ENCODE measurements at places on chromosomes 7 and 10.

- peak; percentile 94 for DNase-seq
Measured at GRCh38 chr10:6088721-6089333, at the start of gene RBM17. Gene RBM17 (plus strand): TSS chr10:6089034. CDS start chr10:6097066, 8,032 bp downstream.

GRCh38 chr7:105244594-105244993 lies 144.1 kb downstream of the SRPK2 start:
- DNase-seq: no peak

- DNase-seq: no peak
Measured at GRCh38 chr10:132943058-132943790, 854 bp upstream of the CFAP46 start.

GRCh38 chr10:115829521-115830205 lies 443.3 kb downstream of the GFRA1 start:
- no peak for DNase-seq

- DNase-seq: no peak
Measured at GRCh38 chr10:101829561-101830315, 11.5 kb upstream of the OGA start.

- DNase-seq: no peak
Measured at GRCh38 chr7:123323689-123324088, 123.9 kb upstream of the SLC13A1 start.

- no peak for DNase-seq
Measured at GRCh38 chr7:134755422-134756022, 23.9 kb upstream of the CALD1 start.

- DNase-seq: no peak
Measured at GRCh38 chr10:4028027-4028471, 243.0 kb upstream of the KLF6 start.

DNA sequence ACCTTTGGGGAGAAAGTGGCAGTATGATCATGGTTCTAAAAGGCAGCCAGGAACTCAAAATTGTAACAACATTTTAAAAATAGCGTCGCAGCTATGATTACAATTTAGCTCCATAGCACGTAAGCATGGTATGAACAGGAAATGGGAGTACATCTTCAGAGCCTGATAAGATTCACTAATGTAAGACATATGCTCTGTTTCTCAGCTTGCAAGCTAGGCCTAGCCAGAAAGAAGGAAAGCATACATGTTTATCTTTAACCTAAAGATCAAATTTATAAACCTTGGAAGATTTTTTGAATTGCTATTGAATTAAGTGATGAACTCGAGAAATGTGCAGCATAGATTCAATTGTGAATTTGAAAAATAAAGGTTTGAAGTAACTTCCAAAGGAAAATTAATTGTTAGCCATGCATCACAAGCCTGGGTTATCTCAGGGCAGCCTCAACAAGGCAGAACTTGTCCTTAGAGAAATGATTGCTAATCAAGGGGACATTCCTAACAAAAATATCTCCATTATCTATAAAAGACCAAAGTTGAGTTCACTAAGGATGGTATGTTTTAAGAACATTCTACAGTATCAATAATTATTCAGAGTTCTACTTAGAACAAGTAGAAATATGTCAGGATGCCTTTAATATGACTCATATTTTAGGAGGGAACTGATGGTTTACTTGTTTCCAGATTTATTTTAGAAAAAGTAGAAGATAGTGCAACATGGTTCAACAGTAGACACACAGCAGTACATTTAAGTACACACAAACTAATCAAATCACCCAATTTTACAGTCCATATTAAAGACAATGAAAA lies 38.8 kb upstream of the SEPTIN7 start:
- DNase-seq: no peak

DNA sequence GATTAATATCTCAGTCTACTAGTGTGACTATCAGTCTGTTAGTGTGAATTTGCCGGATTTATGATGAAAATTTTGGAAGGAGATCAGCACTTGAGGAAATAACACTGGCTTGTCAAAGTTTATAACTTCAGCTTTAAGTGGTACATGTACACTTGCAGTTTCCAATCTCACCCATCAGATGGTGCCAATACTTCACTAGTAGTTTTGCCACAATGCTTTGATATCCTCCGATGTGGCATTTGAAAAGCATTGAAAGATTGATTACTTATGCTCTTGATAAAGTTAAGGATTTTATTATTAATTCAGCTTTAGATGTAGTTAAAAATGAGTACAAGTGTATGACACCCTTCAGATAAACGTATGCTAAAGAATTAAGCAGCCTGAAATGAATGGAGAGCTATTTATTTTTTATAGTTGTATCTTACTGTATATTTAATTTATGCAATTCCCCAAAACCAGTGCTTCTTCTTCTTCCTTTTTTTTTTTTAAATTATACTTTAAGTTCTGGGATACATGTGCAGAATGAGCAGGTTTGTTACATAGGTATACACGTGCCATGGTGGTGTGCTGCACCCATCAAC lies 98.2 kb downstream of the ANLN start:
- DNase-seq: peak; percentile 58

DNA sequence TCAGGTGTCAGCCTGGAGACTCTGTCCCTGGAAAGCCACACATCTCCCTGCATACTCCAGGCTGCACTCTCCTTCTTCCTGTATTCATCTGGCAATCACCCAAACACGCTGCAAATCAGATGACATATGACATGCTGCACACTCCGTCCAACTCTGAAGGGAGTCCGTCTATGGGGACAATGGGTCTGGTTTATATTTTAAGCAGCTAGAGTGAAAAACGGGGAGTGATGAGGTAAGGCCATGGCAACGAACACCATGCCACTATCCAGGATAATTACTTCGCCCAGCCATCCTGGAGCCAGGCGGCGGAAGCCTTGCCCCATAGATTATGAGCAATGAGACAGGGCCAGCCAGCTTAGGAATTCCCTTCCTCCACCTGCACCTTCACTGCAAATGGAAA lies 140.1 kb downstream of the PLXNA4 start:
- DNase-seq: peak; percentile 24

DNA sequence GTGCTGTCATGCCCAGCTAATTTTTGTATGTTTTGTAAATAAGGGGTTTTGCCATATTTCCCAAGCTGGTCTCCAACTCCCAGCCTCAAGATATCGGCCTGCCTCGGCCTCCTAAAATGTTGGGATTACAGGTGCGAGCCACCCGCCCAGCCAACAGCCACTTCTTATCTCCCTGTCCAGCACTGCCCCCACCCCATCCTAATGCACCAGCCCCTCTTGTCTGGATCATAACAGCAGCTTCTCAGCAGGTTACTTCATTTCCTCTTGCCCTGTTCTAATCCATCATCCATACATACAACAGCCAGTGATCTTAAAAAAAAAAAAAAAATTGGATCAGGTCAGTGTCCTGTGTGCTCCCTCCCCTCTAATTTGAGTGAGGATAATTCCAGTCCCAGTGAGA lies 12.8 kb upstream of the FRAT2 start:
- DNase-seq: no peak

DNA sequence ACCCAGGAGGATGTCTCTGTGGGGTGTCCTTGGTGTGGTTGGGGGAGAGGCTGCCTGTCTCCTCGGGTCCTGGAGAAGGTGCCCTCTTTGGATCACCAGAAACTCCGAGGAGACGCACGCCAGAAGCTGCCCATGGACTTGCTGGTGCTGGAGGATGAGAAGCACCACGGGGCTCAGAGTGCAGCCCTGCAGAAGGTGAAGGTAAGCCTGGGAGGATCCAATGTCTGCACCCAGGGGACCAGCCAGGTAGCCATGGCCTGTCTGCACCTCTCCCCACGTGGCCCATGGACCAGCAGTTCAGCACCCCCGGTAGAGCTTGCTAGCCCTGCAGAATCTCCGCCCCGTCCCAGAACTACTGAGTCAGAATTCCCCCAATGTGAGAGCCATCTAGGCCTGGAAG lies 5.1 kb downstream of the ANKRD2 start:
- no peak for DNase-seq

GRCh38 chr7:135798095-135798494 lies 49.5 kb upstream of the FAM180A start:
- no peak for DNase-seq

GRCh38 chr10:59384761-59385160 lies 22.4 kb upstream of the FAM13C start:
- no peak for DNase-seq

- no peak for DNase-seq
Measured at GRCh38 chr10:119393019-119393418, 149.5 kb downstream of the RGS10 start.

DNA sequence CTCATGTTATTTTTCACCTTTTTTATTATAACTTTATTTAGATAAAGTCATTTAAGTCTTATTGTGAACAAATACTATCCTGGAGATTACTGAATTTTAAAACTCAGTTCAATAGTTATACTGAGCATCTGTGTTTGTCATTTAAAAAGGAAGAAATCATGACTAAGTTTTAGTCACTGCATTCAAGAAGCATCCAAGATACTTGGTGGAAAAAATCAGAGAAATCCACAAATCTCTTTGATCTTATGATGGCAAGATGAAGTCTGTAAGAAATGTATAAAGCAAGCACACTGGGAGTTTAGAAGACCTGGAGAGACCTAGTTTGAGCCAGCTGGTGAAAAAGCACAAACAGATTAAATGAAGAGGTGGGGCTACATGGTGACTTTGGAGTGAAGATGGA lies 529.8 kb upstream of the IGFBP3 start:
- no peak for DNase-seq

- DNase-seq: no peak
Measured at GRCh38 chr7:130069179-130069977, 956 bp upstream of the KLHDC10 start.

- DNase-seq: no peak
Measured at GRCh38 chr10:125774581-125775191, 935 bp downstream of the MMP21 start.

DNA sequence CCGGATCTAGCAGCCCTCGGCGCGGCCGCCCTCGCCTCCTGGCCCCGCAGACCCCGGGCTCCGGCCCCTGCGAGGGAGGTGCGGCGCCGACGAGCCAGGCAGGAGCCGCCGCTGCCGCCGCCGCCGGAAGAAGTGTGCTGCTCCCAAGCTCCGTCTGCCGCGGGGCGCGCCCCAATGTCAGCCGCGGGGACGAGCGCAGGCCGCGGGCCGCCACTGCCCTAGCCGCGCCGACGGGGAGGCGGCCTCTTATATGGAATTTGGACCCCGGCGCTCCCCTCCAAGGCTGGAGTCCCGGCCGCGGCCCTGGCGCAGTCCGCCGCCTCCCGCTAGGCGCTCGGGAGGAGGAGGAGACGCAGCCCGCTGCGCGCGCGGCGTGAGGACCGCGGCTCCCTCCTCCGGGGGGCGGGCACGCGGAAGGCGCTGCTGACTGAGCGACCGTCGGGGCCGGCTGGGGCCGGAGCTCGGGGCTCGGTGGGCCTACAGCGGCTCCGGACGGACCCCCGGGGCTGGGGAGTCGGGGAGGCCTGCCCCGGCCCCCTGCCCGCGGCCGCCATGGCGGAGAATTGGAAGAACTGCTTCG lies at the start of gene TRIM8:
TRIM8 (plus strand) TSS at position 414 of the 580 bp plus-strand sequence; CDS start at position 553, 139 bp downstream.
- no peak for DNase-seq

GRCh38 chr7:54550471-54550870 lies 8.3 kb downstream of the VSTM2A start:
- DNase-seq: no peak

GRCh38 chr7:157785486-157786186 lies 448.8 kb downstream of the DNAJB6 start:
- DNase-seq: no peak

DNA sequence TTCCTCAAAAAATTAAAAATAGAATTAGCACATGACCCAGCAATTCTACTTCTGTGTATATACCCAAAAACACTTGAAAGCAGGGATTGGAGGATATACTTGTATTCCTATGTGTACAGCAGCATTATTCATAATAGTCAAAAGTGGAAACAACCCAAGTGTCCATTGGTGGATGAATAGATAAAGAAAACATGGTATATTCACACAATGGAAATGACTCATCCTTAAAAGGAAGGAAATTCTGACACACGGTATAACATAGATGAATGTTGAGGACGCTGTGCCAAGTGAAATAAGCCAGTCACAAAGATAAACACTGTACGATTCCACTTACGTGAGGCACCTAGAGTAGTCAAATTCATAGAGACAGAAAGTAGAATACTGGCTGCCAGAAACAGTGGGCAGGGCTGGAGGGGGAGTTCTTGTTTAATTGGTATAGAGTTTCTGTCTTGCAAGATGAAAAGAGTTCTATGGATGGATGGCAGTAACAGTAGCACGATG lies 26.6 kb upstream of the KAT6B start:
- DNase-seq: no peak

GRCh38 chr7:71495828-71496227 lies 363.9 kb downstream of the GALNT17 start:
- no peak for DNase-seq

GRCh38 chr10:132434405-132435005 lies 37.5 kb downstream of the PWWP2B start:
- DNase-seq: no peak

DNA sequence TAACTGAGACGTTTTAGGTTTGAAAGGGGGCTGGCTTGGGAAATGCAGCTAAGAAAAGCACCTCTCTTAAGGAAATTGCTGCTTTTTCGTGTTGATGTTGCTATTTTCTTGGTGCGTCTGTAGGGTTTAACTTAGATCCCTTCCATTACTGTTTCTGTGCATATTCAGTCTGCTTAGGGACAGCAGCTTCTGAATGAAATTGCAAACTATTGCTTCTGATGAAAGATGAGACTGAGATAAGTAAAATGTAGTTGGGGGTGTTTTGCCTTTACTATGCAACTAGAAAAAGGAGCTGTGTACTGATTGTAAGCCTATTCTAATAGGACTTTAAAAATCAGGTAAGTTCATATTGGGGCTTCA lies 772 bp downstream of the HDAC9 start:
- no peak for DNase-seq

GRCh38 chr7:150663802-150664494 lies 21.6 kb upstream of the GIMAP2 start:
- no peak for DNase-seq

- no peak for DNase-seq
Measured at GRCh38 chr7:47647918-47648250, 66.0 kb upstream of the TNS3 start.

- no peak for DNase-seq
Measured at GRCh38 chr7:41163991-41164390, 538.9 kb downstream of the INHBA start.

DNA sequence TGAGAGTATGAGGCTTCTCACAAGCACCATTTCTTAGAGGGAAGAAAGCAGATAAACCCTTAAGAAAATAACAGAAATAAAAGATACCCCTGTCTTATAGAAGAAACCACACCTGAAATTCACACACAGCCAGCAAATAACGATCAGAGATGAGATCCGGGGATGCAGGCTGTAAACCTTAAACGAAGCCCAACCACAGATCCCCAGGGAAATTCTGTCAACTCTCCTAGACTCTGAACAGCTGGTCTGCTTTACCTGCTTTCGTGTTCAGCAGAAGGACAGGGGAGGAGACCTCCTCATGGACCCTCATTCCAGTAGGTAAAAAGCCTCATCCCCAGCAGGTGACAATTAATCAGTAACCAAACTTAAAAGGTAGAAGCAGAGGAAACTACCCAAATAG lies 45.0 kb downstream of the VOPP1 start:
- DNase-seq: no peak

GRCh38 chr7:12360948-12361347 lies 42.7 kb downstream of the VWDE start:
- DNase-seq: no peak
